Activated naive CD4-positive, alpha-beta T cell treated with Interleukin-2 at 50 U/mL for 16 hours (primary cell): ENCODE measurements at places on chromosomes 2 and 18.

GRCh38 chr2:201532686-201533304 is 81.3 kb downstream of the STRADB start:
- no peak for DNase-seq

DNA sequence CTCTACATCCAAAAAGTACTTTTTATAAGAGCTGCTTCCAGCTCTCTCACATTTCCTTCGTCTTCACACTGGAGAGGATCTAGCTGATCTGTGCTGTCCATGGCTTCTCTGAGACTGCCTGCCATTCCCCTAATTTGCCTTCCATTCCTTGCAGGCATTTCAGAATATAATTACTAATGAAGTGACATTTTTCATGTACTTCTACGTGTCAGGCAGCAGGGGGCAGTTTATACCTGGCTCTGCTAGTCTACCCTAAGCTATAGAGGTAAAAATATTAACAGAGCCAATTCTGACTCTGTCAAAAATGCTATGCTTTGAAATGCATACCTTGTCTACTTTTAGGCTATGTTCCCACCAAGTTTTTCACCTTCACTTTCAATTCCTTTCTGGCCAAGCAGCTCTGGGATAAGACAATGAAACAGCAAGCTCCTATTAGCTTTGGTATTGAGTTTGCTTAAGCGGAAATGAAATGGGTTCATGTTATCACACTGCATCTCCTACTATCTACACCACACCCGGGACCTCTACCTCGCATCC is 81.9 kb downstream of the MEP1B start:
- DNase-seq: no peak

DNA sequence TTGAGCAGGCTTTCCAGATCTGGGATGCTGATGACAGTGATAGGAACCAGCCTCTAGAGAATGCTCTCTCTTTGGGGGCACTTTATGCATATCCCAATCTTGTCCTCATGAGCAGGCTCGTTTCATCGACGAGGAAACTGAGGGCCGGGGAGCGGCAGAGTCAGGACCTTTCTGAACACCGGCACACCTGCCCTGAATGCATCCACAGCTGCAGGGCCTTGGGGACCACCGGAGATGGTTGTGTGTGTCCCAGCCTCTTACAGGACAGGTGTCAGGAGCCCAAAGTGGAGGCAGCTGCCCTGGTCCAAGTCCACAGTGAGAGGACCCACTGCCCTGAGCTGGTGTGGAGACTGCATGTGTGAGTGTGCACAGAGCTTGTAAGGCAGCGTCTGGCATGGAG is 47.6 kb upstream of the FAHD2A start:
- no peak for DNase-seq

DNA sequence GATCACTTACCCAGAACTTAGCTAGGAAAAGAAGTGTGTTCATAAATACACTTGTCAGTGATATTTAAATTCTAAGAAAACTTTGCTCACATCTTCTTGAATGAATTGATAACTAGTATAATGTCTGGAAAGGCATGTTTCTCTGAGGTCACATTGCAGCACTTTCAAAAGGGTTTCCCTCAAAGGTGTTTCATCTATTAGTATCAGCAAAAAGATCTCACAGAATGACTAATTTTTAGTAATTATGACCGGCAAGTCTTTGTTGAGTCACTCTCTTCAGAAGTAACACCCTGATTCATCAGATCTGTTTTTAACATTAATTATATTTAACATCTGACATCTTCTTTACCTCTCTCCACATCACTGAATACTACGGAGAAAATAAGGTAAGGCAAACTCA is 222.3 kb downstream of the IKZF2 start:
- no peak for DNase-seq

GRCh38 chr2:240981280-240981679 is 17.1 kb upstream of the SNED1 start:
- DNase-seq: no peak

DNA sequence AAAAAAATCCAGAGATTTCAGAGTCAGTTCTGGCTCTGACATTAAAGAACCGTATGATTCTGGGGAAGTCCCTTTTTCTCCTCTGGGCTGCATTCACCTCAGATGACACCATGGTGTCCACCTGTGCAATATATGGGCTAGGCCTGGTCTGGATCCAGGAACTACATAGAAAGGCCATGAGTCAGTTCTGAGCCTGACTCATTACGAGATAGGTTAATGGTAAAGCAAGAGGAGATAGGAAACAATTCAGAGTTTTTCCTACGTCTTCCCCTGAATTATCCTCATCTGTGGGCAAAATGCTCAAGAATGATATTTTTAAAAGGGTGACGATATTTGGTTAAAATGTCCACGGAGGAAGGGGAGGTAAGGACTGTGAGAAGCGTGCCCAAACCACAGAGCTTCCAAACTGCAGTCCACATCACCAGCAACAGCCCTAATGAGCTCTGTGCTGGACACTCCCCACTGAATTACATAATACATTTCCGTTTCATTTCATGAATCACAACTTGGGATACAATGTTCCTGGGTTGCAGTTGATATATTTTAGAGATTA is 180.1 kb upstream of the OSR1 start:
- no peak for DNase-seq

DNA sequence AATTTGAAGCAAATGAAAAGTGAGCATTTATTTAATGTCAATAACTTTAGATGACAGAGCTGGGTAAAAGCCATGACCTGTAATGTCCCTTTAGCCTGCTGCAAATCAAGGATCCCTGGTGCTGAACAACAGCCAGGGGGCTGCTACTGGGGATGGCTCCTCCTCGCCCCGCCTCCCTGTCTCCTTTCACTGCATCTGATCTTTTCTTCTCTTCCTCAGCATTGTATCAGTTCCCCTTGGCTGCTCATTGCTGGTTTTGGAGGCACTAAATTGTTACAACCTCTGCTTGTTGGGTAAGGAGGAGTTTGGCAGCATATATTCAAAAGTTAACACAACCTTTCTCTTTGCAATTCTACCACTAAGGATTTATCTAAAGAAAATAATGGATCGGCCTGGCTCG is 236.3 kb upstream of the ID2 start:
- no peak for DNase-seq

DNA sequence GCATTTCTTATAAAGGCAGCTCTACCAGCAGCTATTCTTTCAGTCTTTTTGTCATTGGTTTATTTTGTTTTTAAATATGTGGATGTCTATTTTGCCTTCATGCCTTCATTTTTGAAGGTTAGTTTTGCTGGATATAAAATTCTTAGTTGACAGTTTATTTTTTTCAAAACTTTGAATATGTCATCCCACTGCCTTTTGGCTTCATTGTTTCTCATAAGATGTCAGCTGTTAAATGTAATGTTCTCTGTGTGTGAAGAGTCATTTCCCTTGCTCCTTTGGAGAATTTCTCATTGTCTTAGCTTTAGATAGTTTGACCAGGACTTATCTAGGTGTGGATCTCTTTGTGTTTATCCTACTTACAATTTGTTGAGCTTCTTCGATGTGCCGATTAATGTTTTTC is 213.5 kb downstream of the KIAA1328 start:
- DNase-seq: no peak

- no peak for DNase-seq
Observed at GRCh38 chr2:159445307-159445706, 158.8 kb upstream of the WDSUB1 start.

GRCh38 chr2:202064881-202065230 is 8.2 kb upstream of the KIAA2012 start:
- no peak for DNase-seq

DNA sequence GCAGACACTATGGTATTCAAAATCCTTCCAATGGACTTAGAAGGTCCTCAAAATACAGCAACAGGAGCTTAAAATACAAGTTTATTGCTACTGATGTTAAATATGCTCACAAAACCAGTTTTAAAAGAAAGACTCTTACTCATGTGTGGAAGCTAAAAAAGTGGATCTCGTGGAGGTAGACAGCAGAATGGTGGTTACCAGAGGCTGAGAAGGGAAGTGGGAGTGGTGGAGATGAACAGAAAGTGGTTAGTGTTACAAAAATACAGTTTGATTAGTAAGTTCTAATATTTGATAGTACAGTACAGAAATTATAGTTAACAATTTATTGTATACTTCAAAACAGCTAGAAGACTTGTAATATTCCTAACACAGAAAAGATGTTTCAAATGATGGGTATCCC is 12.1 kb downstream of the ADAM17 start:
- DNase-seq: no peak

DNA sequence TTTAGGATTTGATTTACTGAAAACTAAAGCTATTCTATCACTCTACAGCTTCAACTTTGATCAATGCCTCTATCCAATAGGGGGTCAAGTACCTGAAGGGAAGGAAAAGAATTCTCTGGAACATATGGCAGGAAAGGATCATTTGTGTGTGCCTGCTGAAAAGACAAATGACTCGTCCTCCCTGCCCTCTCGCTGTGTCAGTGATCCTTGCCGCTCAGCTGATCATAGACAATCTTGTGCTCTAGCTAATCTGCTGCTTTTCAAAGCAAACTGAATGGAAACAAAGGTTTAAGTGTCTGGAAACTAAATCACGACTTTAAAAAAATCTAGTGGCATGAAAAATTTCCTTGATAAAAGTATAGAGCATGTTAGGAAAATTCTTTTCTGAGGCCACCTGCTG is 75.6 kb upstream of the CPO start:
- DNase-seq: no peak

DNA sequence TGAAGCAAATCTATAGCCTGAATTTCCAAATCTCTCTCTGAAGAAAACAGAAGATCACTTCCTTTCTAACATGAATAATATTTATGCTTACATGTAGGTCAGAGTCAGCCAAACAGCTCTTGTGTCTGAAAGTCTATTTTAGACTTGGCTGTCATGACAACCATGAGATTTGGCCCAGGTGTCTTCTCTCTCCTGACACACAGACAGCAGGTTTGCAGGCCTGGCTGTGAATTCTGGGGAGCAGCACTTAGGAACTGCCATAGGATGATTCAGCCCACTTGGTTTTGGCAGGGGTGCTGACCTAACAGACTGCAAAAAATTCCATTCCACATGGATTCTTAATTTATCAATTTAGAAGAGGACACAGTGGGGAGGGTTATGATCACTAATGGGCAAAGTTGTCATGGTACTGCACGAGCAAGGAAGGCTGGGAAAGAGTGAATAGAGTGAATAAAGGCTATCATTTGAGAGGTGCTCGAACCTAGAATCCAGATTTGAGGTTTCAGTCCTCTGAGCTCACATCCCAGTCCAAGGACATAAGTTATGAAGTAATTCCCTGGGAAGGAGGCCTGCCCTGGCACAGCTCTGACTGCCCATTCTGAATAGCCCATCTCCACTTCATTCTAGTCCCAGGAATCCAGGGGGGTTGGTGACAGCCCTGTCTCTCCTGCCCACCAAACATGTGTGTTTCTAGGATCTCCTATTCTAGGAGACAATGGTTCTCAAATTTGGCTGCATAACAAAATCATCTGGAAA is 453.9 kb upstream of the TRIB2 start:
- DNase-seq: no peak

- DNase-seq: no peak
Observed at GRCh38 chr18:31789409-31789808, 28.7 kb upstream of the SLC25A52 start.

DNA sequence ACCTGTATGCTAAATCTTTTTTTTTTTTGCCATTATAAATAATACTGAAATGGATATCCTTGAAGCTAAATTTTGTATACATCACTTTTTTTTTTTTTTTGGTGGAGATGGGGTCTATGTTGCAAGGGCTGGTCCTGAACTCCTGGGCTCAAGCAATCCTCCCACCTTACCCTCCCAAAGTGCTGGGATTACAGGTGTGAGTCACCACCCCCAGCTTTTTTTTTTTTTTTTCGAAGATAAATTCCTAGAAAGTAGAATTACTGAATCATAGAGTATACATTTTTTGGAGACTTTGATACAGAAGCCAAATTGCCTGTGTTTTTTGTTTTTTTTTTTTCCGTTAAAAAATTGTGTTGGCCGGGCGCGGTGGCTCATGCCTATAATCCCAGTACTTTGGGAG is 51.0 kb upstream of the MCFD2 start:
- no peak for DNase-seq

- no peak for DNase-seq
Observed at GRCh38 chr2:117738991-117739839, 75.3 kb upstream of the DDX18 start.

DNA sequence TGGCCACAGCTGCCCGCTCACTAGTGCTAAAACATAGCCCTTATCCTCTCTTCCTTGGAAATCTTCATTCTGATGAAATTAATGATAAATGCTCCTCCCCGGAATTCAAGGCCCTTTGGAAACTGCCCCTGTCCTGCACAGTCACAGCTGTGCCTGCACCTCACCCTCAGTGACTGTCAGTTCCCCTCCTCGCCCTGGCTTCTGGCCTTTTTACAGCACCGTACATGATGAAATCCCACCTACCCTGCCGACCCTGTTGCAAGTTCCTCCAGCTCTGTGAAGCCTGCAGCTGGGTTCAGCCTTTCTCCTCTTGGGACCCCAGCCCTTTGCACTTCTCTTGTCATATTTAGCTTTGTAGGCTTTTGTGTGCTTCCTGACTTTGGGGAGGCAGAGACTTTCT is 48.4 kb downstream of the DCDC2C start:
- no peak for DNase-seq

GRCh38 chr18:35451032-35451431 is 46.7 kb downstream of the INO80C start:
- DNase-seq: no peak

GRCh38 chr2:166031054-166031453 is 77.5 kb upstream of the TTC21B start:
- no peak for DNase-seq

DNA sequence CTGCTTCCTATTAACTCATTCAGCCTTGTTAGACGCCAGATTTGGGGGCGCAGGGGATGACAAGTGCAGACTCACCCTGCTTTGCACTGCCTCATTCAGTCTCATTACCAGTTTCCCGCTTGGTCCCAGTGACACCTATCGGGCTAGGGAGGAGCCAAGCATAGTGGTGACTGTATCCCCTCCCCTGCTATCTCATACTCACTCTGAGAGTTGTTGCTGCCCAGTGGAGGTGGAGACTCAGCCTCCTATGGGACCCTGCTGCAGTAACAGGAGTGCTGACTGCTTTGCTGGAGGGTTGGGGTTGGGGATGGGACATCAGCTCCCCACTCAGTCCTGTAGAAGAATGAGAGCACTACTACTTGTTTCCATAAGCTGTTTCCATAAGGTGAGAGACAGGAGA is 21.3 kb upstream of the PIK3C3 start:
- DNase-seq: no peak

GRCh38 chr2:111148225-111148873 is 27.6 kb downstream of the BCL2L11 start:
- no peak for DNase-seq

GRCh38 chr18:8424481-8424880 is 184.8 kb upstream of the RAB12 start:
- no peak for DNase-seq

DNA sequence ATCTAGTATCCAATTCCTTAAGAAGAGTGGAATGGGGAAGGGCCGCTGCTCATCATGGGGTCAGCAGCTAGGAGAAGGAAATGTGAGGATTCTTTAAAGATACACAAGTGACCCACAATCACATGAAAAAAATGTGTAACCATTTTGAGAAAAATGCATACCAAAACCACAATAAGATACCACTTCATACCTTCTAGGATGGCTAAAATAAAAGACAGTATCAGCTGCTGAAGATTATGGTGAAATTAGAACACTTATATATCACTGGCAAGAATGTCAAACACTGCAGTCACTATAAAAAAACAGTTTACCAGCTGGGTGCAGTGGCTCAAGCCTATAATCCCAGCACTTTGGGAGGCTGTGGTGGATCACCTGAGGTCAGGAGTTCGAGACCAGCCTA is 67.9 kb downstream of the C2orf74 start:
- no peak for DNase-seq

- DNase-seq: no peak
Observed at GRCh38 chr2:111918383-111918806, 20.0 kb downstream of the MERTK start.

- DNase-seq: no peak
Observed at GRCh38 chr18:57961411-57961810, 82.6 kb upstream of the NEDD4L start.

GRCh38 chr2:204203704-204204103 is 267.1 kb downstream of the ICOS start:
- DNase-seq: no peak
